Ecto neural progenitor cell (in vitro differentiated cells): ENCODE measurements at places on chromosomes 6 and 20.

- DNase-seq = no peak
These were observed 108.6 kb downstream of the BANF2 start for GRCh38 chr20:17808357-17808756.

DNA sequence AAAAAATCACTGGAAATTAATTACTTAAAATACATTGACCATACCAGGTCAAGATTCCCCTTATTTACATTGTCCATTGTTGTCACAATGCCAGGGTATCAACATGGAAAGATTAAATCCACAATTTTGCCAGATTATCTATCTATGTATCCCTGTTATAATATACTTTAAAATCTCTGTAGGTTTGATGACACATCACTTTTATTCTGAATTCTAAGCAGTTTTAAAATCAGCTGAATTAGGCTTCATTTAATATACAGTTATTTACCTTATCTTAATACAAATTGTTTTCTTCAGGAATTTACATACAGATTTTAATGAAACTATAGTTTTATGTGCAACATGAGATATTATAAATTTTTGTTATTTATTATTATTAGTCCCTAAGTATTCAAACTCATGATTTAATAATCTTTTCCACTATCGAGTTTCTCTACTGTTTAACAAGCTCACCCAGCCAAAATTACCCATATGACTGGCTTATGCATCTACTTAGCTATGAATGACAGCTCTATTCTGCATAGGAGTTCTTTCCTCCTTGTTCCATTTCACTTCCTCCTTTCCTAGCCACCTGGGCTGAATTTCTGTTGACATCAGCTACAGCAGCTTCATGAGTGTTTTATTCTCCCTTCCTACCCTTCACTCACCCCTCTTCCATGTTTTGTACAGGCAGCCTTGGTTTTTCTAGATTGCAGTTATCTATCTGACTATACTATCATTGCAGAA lies 654.2 kb upstream of the MAP3K7 start:
- no peak for DNase-seq

- DNase-seq = no peak
These were observed 121.2 kb downstream of the THBS2 start for GRCh38 chr6:169132352-169132940.

DNA sequence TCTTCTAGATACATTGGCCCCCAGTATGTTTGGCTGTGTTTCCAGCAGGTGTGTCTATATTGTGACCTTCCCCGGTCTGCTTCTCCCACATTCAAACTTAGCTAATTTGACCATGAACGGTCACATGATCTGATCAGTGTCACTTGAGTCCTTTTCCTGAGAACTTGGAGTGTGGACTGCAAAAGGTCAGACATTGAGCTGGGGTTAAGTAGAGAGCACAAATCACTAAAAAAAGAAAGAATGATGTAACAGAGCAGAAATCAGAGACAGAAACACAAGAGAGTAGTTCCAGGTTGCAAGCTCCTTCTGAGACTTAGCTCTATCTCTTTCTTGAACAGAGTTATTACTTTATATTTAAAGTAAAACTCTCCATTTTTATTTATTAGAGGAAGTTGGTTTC lies 733.9 kb downstream of the CBLN4 start:
- DNase-seq = no peak

DNA sequence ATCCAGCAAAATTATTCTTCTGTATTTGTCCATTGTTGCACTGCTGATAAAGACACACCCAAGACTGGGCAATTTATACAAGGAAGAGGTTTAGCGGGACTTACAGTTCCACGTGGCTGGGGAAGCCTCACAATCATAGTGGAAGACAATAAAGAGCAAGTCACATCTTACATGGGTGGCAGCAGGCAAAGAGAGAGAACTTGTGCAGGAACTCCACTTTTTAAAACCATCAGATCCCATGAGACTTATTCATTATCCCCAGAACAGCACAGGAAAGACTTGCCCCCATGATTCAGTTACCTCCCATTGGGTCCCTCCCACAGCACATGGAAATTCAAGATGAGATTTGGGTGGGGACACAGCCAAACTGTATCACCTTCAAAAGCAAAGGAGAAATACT lies 286.5 kb upstream of the ECI2 start:
- DNase-seq = no peak

DNA sequence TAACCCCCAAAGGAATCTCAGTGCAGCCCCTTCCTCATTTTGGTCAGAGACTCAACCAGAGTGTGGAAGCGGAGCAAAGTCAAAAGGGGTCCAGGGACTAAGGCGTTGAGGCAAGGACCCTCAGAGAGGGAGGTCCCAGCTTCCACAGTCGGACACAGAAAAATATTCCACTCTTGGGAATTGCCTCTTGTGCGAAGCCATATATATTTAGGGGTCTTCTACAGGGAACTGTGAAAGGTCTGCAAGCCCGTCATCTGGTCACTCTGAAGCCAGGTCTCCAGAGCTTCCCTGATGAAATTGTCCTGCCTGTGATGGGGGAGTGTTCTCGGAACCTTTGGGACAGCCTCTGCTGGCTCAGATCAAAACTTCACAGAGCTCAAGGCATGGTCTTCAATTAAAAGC lies 160.8 kb downstream of the TBXT start:
- no peak for DNase-seq

- no peak for DNase-seq
These were observed 158.1 kb upstream of the GMDS start for GRCh38 chr6:2403546-2403945.

DNA sequence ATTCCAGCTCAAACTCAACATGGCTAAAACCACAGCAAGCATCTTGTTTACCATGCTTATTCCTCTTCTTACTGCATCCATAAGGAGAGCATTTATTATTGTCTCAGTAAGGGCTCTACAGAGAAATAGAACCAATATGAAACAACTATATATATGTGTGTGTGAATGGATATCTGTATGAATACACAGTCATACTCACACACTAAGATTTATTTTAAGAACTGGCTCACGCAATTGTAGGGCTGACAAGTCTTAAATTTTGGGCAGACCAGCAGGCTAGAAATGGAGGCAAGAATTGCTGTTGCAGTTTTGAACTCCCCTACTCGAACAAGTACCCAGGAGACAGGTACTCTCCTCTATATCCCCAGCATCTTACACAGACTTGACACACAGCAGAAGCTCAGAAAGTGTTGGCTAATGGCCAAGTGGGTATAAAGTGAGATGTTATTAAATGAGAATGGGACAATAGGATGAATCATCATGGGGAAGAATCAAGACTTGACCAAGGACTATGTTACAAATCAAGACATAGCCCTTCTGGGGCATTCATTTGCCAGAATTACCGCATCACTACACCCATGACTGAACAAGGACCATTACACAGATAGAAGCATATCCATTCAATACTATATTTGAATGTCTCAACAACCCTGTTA lies 13.0 kb downstream of the ZHX3 start:
- DNase-seq = no peak

GRCh38 chr20:38260378-38261053 lies at the start of gene KIAA1755:
Gene KIAA1755 (minus strand): TSS chr20:38260735. CDS start chr20:38260500, 235 bp downstream.
- DNase-seq = peak; percentile 70

GRCh38 chr6:7938562-7939183 lies 28.1 kb upstream of the TXNDC5 start:
- DNase-seq = no peak

GRCh38 chr6:79421707-79422484 lies 115.3 kb downstream of the LCA5 start:
- DNase-seq = no peak

DNA sequence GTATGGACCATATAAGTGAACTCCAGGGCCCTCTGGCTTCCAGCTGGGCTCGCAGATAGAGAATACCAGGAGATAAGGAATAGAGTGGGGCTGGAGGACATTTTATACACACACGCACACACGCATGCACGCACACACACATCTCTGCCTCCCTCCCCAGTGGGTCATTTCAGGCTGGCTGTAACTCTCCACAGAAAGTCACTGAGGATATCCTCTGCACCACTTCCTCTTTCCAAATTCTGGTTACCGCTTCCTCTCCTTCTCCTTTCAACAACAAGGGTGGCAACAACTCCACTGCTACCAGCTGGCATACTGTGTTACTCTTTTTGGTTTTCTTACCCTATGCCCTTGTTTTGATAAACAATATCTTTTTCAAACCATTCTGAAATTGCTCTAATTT lies 280.2 kb downstream of the COL12A1 start:
- no peak for DNase-seq
